ENCODE measurements at places on chromosomes 11 and 22.

DNA sequence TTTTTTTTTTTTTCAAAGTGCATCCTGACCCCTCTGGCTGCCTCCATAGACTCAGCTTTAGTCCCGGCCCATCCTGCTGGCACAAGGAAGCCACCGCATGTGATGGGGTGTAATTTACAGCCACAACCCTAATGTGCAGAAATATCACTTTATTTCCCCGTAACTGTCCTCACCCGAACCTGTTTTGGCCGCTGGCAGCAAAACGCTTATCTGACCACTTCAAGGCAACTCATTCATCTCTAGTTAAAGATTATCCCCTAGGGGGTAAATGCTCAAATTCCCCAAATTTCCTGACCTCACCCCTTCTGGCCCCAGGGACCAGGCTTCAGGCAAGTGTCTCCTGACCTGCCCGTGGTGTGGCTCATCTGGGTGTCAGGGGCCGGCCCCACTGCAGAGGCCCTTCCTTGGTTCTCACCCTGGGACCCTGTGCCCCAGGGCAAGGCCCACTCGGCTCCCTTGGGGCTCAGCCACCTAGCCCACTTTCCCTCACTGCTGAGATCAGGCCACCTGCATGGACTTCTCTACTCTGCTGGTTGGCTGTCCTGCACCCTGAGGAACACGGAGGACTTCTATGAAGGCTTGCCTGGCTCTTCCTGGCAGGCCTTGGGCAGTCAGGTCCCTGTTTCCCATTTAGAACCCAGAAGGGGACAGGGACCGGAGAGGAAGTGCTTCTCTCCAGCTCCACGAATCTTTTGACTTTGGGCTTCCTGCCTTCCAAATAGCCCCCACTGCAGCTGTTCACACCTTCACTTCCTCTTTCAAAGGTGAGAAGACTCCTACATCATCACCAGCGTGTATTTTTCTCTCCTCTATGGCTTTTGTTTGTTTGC, 53.3 kb downstream of the WNT11 start:
- DNase-seq: peak; percentile 72

DNA sequence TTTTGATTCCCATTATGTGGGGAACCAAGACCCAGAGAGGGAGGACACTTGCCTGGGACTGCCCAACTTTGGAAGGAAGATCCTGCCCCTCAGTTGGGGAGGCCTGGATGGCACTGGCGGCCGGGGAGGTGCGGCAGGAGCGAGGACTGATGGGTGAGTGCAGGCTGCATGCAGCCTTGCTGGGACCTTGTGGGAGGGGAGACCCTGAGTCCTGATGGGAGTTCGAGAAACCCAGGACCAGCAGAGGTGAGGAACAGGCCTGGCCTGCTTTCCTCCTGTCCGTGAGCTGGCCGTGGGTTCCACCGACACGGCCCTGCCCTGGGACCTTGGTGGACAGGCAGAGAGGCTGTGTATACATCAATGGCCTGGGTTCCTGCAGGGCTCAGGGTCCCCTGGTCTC, 19.3 kb upstream of the SMIM38 start:
- DNase-seq: no peak

DNA sequence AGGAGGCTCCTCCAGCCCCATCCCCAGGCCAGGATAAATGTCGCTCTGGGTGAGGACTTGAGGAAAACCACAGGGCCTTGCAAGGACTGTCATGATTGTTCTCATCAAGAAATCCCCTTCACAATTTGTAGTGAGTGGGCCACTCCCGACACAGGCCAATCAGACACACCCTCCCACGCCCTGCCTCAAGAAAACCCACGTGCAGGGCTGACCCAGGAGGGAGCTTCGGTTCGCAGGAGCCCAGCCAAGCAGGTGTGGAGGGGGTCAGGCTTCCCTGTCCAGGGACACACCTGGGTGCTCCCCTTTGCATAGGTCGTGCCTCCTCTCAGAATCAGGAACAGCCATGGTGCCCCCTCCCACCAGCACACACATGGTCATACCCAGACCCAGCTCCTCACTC, 43.2 kb downstream of the SHANK2 start:
- no peak for DNase-seq

DNA sequence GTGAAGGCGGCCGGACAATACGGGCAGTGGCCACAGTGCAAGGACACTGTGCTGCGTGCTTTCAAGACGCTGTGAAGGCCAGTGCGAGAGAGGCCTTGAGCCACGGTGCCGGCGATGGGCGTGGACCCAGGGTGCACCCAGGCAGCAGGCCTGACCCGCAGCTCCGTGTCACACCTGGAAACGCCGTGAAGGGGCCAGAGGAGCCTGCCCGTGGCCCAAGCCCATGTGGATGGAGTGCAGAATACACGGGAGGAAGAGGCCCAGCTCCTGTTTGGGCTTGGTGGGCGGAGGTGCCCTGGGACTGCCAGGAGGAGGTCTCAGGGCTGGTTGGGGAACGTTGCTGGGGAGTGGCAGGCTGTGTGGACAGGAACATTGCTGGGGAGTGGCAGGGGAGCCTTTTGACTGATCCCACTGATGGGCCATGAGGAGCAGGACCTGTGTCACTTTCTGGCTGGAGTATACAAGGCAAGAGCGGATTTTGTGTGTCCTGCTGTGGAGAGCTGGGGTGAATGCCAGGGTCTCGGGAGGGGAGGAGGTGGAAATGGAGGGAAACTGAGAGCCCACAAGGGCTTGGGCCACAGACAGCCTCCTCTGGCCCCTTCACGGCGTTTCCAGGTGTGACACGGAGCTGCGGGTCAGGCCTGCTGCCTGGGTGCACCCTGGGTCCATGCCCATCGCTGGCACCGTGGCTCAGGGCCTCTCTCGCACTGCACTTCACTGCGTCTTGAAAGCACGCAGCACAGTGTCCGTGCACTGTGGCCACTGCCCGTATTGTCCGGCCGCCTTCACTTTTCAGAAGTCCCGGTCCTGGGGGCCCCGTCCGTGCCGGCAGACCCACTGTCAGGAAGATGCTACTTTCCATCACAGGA, 925.4 kb downstream of the BRD1 start:
- DNase-seq: no peak

- no peak for DNase-seq
Observed at GRCh38 chr22:42160830-42161696, 30.5 kb upstream of the CYP2D6 start.

- DNase-seq: peak; percentile 44
Observed at GRCh38 chr11:68840661-68841653, 759 bp downstream of the CPT1A start.

DNA sequence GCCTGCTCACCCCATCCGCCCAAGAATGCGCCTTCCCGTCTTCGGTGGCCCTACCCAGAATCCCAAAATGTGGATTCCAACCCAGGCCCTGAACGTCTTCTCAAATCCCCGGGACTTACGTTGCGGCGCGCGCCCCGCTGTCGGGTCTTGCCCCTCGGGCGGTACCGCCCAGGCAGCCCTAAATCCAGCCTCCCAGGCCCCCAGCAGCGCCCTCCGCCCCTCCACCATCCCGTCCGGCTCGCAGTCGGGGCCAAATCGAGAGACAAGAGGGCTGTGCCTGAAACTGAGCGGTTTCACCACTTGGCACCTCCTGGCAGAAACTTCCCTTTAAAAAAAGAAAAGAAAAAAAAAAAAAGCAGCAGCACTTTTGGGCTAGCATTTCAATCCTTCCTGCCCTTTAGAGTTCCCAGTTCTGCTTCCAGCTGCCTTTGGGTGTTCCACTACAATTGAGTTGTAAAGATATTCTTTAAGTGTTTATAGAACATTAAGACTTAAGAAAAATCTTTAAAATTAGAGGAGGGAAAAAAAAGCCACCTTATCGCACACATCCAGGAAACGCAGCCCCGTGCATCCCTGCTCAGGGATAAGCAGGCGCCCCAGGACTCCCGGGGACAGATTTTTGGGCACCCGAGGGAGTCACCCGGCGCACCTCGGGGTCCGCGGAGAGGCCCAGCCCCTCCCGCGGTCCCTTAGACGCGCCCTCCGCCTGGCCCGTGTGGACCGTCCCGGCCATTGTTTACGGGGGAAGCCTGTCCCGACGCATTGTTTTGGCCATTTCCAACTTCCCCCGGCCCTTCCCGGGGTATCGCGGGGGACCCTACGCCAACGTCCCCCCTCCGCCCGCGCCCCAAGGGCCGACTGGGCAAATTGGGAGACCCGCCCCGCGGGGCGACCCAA, 57.6 kb downstream of the KCNJ4 start:
- DNase-seq: peak; percentile 88

GRCh38 chr11:108733479-108734116, 68.7 kb downstream of the DDX10 start:
- peak; percentile 91 for DNase-seq

- no peak for DNase-seq
Observed at GRCh38 chr11:91859666-91860065, 365.0 kb upstream of the FAT3 start.

DNA sequence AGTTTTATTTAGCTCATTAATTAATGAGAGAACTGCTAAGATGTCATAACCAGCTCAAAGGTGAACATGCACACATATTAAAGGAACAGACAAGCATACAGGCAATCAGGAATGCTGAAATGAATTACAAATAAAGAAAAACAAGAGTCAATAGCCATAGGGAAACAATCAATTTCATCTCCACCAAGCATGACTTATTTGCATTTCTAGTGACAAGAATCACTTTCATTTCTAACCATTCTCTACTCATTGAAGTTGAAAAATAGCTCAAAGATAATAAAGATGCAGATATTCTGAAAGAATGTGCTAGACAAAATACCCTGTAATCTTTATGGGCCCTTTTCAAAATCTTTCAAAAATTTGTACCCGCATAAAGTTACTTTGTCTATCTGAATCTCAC, 23.2 kb downstream of the ISX start:
- peak; percentile 35 for DNase-seq

DNA sequence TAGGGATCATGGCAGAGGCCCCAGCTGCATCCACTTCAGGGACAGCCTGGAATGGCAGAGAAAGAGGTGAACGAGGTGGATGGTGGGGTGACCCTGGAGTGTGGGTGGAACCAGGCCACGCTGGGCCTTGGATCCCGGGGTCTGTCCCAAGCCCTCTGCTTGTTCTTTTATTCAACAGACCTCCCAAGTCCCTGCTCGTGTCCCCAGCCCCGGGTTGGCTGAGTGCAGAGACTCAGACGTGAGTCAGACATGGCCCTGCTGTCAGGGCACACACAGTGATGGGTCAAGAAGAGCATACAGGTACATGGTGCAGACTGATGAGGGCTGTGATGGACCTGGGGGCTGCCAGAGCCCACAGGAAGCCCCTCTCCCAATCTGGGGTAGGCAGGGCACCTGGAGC, 6.6 kb downstream of the ARHGAP8 start:
- DNase-seq: no peak

DNA sequence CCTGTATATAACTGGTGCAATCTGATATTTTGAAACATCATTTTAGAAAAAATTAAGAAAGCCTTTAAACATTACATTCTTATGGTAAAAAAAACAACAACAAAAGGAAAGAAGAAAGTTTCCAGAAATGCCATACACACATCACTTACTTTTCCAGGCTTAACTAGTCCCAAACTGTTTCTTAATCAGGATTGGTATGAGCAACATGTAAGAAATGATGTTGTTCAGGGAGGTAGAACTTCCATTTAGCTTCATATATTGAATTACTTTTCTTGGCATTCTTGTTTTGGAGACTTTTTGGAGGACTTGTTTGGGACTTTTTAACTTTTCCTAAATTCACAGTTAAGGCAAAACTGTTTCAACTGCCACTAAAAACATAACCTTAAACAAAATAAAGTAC, 791.5 kb downstream of the METTL15 start:
- DNase-seq: no peak

- no peak for DNase-seq
Observed at GRCh38 chr11:120546312-120547205, 35.0 kb downstream of the GRIK4 start.

DNA sequence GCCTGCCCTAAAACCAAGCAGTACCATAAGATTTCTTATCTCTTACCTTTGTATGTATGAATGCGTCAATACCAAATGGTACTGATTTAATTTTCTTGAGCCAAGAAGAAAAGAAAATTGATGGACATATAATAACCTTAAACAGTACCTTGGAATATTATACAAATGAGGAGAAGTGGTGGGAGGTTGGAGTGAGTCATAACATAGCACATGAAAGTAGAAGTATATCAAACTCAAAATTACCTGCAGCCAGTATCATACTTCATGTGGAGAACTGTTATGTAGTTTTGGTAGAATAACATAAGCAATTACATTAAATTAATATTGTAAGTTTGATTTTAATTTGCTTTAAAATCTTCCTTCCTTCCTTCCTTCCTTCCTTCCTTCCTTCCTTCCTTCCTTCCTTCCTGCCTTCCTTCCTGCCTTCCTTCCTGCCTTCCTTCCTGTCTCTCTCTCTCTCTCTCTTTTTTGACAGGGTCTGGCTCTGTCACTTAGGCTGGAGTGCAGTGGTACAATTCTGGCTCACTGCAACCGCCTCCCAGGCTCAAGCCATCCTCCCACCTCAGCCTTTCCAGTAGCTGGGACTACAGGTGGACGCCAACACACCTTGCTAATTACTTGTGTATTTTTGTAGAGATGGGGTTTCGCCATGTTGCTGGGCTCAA, 460.9 kb upstream of the CCDC90B start:
- no peak for DNase-seq

DNA sequence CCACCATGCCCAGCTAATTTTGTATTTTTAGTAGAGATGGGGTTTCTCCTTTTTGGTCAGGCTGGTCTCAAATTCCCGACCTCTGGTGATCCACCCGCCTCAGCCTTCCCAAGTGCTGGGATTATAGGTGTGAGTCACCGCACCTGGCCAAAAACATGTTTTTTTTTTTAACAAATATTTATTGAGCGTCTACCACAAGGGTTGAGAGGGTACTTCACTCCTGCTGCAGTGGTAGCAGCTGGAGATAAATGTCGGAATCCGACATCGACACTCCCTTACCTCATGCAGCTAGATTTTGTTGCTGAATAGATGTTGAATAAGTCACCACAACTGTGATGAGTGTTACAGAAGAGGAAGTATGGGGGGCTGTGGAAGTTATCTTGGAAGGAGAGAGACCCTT, 971 bp downstream of the DNAJB13 start:
- DNase-seq: no peak

DNA sequence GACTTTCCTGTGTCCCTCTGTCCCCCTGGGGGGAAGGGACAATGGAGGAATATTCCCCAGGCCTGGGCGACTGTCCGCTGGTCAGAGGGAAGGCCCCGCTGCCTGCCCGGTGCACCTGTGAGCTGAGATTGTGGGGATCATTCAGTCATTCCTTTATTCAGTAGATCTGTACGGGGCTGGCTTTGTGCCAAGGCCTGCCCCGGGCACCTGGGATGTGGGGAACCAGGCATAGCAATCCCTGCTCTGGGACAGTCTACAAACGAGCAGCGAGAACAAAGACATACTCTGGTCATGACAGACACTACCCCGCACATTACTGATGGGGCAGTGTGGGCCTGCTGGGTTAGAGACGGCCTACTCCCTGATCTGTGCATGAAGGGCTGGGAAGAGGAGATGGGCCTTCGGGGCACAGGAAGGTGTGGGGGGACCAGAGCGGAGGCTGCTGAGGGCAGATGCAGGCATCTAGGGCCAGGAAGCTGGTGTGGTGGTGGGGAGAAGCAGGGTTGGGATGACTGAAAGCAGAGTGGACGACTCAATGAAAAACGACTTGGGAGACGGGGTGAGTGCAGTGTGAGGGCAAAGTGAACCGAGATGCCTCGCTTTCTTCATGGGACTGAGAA, 1.8 kb upstream of the MYO7A start:
- no peak for DNase-seq

- no peak for DNase-seq
Observed at GRCh38 chr11:87518266-87518665, 480.5 kb downstream of the TMEM135 start.

Data from GM12865 (cell line).